Activated T-cell treated with anti-CD3 and anti-CD28 coated beads, Interleukin-2, amount 50 U/mL, for 72 hours (primary cell): ENCODE measurements at places on chromosomes 3 and 15.

- DNase-seq: no peak
Observed at GRCh38 chr3:28066020-28066419, 175.4 kb upstream of the CMC1 start.

- DNase-seq: no peak
Observed at GRCh38 chr3:42192334-42193200, 73.4 kb downstream of the CCK start.

- DNase-seq: no peak
Observed at GRCh38 chr3:88005066-88005465, 53.7 kb downstream of the CGGBP1 start.

GRCh38 chr3:194206320-194206719 is 70.4 kb downstream of the HES1 start:
- DNase-seq: no peak

DNA sequence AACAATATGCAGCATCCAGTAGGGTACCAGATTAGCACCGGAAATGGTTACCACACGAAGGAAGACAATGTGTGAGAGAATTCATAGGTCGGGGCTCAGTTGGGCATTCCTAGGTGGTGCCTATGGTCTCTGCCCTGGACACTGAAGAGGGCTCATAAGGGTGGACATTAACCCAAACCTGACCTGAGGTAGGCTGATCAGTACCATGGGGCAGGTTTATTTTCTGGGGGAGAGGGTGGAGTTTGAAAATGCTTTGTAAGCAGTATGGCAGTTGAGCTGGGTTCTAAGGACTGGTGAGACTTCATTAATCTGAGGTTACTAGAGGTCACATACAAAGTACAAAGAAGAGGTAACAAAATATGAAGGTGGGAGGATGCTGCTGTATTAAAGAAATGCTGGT is 68.4 kb downstream of the RPL22L1 start:
- no peak for DNase-seq

GRCh38 chr15:65937476-65937875 is 68.2 kb downstream of the RAB11A start:
- DNase-seq: no peak

DNA sequence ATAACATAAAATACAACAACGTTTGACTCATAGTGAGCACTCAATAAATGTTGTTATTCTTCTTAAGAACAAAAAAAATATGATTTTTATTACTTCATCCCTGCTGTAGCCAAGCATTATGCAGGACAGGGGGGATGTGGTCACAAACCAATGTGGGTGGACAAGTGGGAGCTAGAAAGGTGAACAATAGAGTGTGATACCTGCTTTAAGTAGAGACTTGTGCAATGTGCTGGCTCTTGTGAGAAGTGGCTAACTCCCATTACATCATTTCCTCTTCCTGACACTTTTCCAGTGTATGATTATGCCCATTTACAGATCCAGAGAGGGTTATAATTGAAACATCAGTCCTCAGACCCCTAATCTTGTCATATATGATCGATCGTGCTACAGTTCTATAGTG is 193.6 kb downstream of the UBE2E2 start:
- DNase-seq: no peak

- DNase-seq: no peak
Observed at GRCh38 chr3:31114929-31115283, 220.4 kb upstream of the GADL1 start.

- DNase-seq: no peak
Observed at GRCh38 chr3:155889212-155889611, 18.8 kb downstream of the GMPS start.

- DNase-seq: no peak
Observed at GRCh38 chr15:73952913-73953750, 26.9 kb downstream of the LOXL1 start.

DNA sequence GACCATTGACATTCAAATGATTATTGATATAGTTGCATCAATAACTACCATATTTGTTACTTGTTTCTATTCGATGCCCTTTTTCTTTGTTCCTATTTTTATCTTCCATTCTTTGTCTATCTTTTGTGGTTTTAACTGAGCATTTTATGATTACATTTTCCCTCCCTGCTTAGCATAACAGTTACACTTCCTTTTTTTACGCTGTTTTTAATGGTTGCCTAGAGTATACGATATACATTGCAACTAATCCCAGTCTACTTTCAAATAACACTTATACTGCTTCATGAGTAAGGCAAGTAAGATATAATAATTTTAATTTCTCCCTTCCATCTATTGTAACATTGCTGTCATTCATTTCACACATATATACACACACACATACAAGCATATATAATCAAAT is 26.3 kb downstream of the COL6A6 start:
- no peak for DNase-seq

GRCh38 chr3:158260392-158260791 is 150.5 kb downstream of the RSRC1 start:
- DNase-seq: no peak

DNA sequence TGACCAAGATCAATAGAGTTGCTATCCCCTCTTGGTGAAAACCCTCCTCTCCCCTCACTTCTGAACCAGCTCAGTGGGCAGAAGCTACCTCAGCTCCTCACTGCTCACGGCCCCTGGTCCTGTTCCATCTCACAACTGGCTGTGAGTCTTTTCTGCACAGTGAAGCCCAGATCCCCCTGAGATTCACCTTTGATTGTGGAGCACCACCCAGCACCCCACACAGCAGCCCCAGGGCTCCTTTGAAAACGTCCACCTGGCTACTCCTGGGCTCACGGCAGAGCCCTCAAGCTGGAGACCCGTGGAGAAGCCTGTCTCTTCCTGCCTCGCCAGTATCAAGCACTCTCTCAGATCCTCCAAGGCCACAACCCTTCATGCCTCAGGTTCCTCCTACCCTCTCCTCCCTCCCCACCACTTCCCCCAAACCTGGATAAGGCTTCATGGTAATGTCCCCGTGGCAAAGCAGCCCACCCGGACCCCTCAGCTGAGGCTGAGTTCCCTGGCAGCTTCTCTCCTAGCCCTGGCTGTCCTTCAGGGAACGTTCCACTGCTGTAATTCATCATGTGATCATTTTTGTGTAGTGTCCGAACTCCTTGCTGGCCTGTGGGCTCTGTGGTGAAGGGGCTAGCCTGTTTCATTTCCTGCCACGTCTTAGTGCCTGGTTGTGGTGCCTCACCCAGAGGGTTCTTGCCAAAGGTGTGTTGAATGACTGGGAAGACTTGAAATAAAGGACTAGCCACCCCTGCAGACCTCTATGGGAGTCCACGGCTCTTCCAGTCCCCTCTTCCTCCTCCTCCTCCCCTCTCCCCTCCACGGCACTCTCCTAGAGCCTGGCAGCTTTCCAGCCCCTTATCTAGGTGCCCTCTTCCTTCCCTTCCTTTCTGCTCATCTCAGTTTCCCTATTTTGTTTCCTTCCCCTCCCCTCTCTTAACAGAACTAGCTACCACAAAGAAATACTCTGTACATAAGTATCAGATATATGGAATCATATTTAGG is 44.5 kb downstream of the KY start:
- DNase-seq: no peak

DNA sequence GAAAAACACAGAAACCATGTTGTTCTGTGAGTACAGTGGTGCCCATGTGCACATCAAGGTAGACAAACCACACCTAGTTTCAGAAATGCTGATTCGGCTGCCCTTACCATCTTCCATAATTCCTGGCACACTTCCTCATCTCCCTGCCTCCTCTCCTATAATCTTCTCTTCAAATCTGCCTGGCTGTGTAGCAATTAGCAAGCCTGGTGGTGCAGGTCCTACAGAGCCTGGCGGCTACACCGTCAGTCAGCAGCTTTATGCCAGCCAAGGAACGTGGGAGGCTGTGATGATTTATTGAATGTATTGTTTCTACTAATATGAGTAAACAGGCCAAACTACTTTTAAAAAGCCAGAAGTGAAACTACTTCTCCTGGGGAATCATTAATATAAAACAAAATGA is 106.8 kb downstream of the SEMA6D start:
- DNase-seq: no peak

DNA sequence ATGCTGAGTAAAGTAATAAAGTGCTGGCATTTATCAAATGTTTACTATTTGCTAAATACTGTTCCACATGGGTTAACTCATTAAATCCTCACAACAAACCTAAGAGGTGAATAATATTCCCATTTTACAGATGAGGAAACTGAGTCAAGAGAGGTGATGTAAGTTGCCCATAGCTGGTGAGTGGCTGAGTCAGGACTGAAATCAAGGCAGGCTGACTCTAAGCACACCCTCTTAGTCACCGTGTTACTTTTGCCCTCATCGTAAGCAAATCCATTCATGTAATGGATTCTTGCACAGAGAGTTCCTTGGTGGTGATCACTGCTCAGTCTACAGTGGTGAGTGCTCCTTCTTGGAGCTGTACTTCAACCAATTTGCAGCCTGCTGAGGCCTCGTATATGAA is 28.9 kb upstream of the PTX3 start:
- no peak for DNase-seq

- no peak for DNase-seq
Observed at GRCh38 chr3:143035466-143036211, 34.3 kb downstream of the U2SURP start.

DNA sequence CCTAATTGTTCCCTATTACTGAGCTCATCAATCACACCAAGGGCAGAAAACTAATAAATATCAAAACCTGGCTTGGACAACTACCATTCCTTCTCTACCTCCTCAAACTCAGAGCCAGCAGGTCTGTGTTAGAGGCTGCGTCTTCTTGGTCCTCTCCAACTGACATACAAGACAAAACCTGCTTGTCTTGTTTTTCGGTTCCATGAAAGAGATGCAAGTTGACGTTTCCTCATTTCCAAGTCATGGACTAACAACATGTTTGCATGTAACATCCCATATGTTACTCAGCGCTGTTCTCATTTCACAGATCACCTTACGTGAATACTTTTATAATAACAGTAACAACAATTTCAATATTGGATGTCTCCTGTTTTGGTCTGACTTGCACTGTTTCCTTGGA is 110.9 kb downstream of the LMLN start:
- DNase-seq: no peak

DNA sequence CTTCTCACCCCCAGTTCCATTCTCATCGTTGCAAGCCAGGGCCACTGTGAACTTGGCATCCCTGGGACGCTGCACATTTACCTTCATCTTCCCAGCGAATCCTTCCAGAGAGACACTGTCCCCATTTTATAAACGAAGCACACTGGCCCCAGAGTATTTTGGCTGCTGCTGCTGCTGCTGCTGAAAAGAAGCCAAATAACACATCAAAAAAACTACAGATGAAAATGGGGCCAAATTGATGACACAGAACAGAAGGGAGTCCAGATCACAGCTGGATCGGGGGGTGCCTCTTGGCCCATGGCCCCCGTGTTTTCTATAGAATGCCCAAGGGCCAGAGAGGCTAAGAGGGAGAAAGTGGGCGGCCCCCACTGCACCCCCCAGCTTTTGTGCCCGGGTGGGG is 221.0 kb upstream of the IGF1R start:
- DNase-seq: no peak

DNA sequence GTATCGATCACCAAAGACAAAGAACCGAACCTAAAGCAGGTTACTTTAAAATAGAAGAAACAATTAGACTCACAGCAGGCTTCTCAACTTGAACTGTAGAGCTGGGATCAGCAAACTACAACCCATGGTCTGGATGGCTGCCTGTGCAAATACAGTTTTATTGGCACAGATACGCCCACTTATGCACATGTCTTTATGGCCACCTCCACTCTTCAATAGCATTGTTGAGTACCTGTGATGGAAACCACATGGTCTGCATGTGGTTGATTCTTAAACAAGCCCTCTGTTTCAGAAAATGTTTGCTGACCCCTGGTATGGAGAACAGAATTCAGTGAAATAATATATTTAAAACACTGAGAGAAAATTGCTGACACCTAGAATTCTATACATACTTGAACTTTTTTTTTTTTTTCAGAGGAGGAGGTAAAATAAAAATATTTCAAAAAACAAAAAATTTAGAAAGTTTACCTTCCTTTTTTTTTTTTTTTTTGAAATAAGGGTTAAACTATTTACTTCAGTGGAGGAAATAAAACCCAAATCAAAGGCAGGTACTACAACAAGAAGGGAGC is 263.8 kb upstream of the ATP10A start:
- no peak for DNase-seq

- peak; percentile 61 for DNase-seq
Observed at GRCh38 chr3:58217209-58217811, 6.5 kb upstream of the DNASE1L3 start.

- DNase-seq: no peak
Observed at GRCh38 chr15:89114990-89115389, 26.7 kb downstream of the ABHD2 start.

GRCh38 chr3:16103472-16103871 is 71.0 kb upstream of the GALNT15 start:
- no peak for DNase-seq

GRCh38 chr3:112644453-112644852 is 3.5 kb upstream of the CCDC80 start:
- no peak for DNase-seq

DNA sequence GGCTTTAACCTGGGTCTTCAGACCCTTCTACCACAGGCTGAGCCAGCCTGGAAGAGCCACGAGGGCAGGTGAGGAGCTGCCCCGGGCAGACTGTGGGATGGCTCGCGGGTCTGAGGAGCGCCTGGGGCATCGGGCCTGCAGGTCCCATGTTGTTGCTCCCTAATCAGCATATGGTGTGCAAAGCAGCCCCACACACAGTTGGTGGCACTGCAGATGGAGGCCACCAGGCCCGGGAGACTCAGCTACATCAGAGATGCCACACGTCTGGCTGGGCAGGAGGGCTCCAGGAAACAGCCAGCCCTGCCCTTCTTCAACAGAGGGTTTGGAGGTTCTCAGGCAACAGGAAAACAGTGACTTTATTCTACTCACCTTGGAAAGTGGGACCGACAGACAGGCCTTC is 63.9 kb downstream of the XXYLT1 start:
- no peak for DNase-seq

GRCh38 chr3:157918402-157918801 is 187.8 kb downstream of the SHOX2 start:
- no peak for DNase-seq

GRCh38 chr3:167851171-167851570 is 115.7 kb downstream of the SERPINI1 start:
- no peak for DNase-seq

DNA sequence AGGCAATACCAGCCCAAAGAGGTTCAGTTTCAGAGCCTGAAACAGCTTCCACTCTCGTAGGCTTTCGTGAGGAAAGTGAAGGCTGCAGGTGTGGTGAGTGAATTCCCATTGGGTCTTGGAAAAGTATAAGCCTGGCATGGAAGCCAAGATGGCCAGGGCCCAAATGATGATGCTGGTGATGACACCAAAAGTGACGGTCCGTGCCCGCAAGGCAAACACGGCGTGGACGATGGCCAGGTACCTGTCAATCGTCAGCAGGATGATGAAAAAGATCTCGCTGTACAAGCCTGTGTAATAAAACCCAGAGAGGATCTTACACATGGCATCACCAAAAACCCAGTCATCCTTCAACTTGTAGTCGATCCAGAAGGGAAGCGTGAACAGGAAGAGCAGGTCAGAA is 4.4 kb downstream of the CCR1 start:
- DNase-seq: no peak

GRCh38 chr3:161117646-161118045 is 12.5 kb upstream of the B3GALNT1 start:
- no peak for DNase-seq
